ENCODE measurements at places on chromosomes 1 and 21. TPM values are rescaled to one million over a fixed set of nuclear protein-coding genes. Genes with fewer than 3 reads are reported as not detected.

- DNase-seq: no peak
Measured at GRCh38 chr1:221289103-221289502, 409.9 kb downstream of the HLX start.

Gene PTPRC
- not detected for total RNA-seq

DNA sequence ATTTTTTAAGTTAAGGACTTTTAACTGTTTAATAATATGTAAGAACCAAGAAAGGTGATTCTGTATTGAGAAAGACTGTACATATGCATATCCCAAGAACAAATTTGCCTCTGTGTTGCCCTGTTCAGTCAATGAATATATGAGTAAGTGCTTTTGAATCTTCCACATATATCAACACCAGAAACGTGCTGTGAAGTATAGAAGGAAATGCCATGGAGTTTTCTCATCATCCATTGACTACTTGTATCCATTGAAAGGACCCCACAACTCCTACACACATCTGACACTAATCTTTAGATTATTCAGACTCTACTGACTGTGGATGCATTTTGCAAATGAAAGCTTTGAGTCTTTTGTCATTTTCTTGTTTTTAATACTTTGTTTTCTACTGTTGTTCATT lies 366.9 kb downstream of the S1PR1 start:
- DNase-seq: no peak

DNA sequence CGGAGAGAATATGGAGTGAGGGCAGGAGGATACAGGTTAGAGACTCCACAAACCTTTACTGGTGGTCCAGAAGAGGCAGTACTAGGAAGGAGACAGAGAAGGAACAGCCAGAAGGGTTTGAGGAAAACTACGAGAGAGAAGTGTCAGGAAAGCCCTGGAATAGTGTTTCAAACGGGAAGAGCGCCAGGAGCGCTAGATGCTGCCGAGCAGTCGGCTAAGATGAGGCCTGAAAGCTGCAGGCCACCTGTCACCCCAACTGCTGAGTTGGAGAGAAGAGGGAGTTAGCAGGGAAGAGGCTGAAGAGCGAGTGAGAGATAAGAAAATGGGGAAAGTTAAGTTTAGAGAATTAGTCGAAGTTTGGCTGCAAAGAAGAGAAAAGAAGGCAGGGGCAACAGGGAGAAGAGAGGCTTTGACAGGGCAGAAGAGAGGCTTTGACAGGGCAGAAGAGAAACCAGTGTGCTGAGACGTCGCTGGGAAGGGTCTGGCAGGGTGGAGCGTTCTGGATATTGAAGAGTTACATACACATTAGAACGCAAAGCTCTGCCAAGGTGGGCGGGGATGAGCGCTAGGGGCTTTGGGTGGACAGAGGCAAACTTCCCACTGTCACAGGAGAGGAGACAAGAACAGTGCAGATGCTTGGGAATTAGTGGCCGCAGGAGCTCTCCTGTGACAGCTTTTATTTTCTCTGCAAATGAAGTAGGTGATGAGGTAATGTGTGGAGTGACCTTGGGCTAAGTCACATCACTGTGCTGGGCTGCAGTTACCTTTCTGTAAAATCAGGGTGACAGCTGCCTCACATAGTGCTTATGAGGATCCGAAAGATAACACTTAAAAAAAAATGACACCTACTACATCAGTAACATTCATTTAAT lies 31.2 kb downstream of the PCSK9 start:
- DNase-seq: no peak

Gene DYRK3
- 2.1 TPM for total RNA-seq

Gene MYOM3
- not detected for total RNA-seq

Gene ATP6V1G3
- not detected for total RNA-seq

- no peak for DNase-seq
Measured at GRCh38 chr1:94795434-94795833, 24.7 kb upstream of the SLC44A3 start.

DNA sequence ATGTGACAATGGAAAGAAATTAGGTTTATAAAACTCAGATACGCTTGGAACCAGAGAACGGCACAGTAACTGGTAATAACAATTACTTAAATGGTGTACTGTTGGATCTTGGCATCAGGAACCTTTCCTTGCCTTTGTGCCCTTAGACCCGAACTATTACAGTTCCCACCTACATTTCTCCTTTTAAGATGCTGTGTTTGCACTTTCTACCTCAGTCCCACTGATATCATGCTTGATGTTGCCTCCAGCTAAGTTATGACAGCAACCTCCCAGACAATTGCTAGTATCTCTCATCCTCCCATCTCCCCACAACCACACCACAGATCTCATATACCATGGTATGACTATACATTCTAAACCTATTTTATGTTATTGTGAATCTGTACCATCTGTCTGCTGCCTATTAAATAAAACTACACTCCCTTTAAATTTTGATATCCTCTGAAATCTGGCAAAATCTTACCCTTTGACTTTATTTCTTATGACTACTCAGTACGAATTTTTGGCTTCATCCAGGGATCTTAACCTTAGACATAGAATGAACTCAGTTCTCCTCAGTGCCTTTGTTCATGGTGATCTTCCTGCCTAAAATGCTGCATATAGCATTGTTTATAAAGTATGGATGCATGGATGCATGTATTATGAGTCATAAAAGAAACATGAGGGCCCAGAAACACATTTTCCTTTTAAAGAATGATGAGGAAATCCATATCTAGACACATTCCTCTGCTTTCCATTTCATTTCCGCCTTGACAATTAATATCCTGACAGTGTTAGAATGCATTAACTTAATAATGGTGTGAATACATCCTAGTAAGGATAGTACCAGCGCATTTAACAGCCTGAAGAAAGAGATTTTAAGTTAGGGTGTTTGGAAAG lies 64.1 kb downstream of the LRRC8D start:
- no peak for DNase-seq

DNA sequence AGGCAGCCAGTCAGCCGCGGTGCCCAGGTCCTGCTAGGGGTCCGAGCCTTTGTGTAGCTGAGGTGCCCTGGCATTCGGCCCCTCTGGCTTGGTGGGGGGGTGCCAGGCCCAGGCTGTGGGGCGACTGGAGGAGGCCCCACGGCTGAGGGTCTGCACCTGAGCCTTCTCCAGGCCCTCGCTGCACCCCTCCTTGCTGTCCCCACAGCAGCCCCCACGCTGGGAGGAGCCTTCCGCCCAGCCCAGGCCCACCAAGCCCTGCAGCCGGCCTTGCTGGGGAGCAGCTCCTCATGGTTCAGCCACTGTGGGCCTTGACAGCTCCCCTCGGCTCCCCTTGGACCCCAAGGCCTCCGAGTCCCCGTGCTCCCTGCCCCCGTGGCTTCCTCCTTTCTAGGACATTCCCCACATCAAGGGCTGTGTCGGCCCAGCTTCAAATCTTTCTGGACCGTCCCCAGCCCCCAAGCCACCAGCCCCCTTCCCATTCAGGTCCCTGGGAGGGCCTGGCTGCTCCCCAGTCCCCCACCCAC lies 67.8 kb downstream of the MORN1 start:
- DNase-seq: no peak

DNA sequence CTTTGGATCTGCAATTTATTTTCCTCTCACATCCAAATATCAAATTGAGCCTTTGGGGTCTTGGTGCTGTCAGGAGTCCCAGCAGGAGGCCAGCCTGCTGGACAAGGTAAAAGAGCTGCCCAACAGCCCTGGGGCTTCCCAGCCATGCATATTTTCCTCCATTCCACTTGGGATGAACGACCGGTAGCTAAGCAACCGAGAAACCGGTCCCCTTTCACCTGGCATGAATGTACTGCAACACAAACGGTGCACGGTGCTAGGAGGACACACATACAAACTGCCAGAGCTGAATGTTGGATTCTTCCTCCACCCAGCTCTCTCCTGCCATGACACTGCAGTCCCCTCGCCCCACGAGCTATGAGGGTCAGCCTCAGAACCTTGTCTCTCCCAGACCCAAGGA lies 42.7 kb downstream of the BCAR3 start:
- DNase-seq: peak; percentile 53

DNA sequence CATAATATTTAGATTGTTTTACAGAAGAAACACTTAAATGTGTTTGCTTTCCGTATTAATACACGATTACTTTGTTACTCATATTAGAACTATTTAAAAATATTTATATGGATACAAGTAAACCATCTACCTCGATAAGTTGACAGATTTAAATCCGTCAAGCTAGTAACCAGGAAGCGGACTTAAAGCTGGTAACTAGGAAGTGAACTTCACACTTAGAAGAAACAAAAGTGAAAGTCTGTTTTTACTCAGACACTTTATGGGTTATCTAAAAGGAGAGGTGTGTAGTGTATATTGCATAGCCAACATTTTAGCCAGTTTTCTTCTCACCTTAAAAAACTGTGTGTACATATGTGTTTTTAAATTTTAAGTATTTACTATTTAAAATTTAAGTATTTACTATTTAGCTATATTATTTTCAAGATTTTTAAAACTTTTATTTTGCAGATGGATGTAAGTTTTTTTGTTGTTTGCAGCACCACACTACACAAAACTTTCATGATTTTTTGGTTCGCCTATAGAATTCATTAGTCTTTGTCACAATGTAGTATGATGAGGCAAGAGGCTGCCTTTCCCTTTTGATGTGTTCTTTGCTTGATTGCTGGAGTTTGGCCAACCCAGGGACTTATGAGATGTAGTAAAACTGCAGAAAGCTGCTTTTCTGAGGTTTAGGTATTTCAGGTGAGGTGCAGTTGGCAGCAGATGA lies 2.7 kb downstream of the USP25 start:
- no peak for DNase-seq

- DNase-seq: no peak
Measured at GRCh38 chr1:18548643-18549042, 67.9 kb downstream of the KLHDC7A start.

DNA sequence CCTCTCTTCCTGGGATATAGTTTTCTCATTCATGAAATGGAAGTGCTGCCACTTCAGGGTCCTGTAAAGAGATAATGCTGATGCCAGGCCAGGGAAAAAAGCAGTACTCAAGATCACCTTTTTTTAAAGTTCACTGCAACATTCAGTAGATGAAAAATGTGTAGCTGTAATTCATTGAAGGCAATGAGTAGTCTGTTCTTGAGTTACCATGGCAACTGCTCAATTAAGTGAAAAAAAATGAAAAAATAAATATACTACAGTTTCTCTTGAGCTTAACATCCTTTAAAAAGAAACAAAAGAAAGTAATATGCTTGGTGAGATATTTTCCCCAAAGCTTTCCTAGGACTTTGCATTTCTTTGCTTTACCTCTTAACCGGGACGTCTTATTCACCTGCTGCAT lies 183.3 kb downstream of the AK5 start:
- DNase-seq: no peak

Gene CFH
- 252 TPM for total RNA-seq

DNA sequence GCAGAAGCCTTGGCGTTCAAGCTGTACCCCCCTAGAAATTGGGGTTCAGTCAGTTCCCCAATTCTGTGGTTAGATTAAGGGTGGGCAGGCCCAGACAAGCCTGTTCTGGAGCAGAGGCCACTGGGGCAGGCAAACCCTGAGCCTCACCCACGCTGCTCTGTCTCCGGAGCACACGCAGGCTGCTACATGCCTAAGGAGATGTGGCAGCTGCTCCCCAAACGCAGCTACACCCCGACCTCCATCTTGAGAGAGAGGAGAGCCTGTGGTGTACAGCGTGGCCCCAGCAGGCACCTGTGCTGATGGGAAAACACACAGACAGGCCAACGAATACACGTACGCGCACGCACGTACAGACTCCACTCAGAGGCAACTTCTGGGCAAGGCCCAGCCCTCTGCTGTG lies 33.9 kb upstream of the GRHL3 start:
- DNase-seq: no peak

- no peak for DNase-seq
Measured at GRCh38 chr1:30663596-30664091, 59.7 kb downstream of the MATN1 start.

Data from osteocyte (in vitro differentiated cells).